ENCODE measurements at places on chromosomes 7 and 10. TPM values are rescaled to one million over a fixed set of nuclear protein-coding genes. Genes with fewer than 3 reads are reported as not detected.
A peak's percentile ranks its signal among the peaks of the same experiment; 100 is the strongest.

GRCh38 chr10:14369906-14370305 lies 39.2 kb upstream of the FRMD4A start:
- no peak for DNase-seq

Gene GPC2
- total RNA-seq: 1.4 TPM

DNA sequence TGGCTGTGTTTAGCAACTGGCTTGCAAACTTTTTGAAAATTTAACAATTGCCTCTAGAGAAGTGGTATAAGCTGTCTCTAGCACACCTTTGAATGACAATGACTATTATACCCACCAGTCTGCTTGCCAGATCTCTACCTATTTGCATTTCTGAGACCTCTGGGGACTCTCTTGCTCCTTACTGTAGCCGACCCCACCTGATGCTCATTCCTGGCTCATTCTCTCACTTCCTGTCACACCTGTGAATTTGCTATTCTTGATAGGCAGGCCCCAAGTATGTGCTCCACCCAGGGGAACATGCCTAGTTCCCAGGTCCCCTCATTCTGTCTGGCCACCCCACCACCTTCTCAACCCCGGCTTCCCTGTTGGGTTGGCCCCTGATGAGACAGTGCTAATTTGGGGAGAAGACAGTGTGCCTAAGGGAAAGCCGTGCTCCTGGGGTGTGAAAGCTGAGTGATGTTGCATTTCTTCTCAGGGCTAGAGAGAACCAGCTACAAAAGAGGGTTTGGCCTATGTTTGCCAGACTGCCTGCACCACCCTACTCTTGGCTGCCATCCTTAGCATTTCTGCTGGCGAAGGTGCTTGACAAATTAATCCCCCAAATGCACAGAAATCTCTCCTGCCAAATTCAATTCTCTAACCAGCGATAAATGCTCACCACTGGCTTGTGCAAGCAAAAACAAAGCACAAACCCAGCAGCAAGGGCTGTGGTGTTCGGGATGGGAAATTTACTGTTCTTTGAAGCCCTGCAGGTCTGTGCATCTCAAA lies 138.2 kb downstream of the RPS24 start:
- no peak for DNase-seq

- DNase-seq: no peak
Observed at GRCh38 chr10:31133792-31134310, 102.2 kb upstream of the ZNF438 start.

DNA sequence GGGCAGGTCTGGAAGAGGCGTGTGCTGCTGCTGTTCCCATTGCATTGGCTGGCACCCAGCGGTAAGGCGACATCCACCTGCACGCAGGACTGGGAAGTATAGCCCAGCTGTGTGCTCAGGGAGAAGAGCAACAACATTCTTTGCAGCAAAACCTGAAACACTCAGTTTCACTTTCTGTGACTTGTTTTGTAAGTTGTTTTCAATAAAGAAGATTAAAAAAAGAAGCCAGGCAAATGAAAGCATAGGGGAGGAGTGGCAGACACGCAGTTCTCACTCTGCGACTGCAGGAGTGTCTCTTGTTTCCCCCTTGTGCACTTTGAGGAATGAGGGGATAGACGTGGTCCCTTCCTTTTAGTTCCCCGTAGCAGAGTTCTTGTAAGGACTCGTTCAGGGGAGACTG lies 5.8 kb downstream of the FBH1 start:
- DNase-seq: no peak

Gene ARID5B
- 3.1 TPM for total RNA-seq

- DNase-seq: no peak
Observed at GRCh38 chr7:109256762-109257560, 687.3 kb downstream of the DNAJB9 start.

- no peak for DNase-seq
Observed at GRCh38 chr7:99193527-99194220, 14.2 kb downstream of the KPNA7 start.

Gene FAM237B
- not detected for total RNA-seq

Gene FGF8
- total RNA-seq: not detected

- peak; percentile 82 for DNase-seq
Observed at GRCh38 chr7:129923709-129924108, 29.1 kb downstream of the UBE2H start.

DNA sequence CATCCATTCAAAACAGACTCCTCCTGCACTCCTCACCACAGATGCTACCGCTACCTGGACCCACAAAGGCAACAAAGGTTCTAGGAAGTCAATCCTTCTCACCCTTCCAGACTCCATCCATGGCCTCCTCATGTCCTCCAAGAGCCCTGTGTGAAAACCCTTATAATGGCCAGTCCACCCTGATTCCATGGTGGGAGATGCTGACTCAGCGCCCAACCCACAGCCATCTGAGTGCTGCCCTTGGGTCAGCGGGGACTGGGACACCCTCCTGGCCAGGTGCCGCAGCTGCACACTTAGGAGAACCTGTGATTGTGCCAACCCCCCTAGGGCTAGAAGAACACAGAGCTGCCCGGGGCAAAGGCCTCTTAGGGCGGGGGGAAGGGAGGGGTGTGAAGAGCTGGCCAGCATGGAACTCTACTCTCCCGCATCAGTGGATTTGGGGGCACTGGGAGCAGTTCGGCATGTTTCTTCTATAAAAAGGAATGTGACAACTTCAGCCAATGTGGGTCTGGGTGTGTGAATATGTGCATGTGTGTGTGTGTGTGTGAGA lies 25.4 kb downstream of the TMEM273 start:
- no peak for DNase-seq

Gene EBF3
- total RNA-seq: not detected

DNA sequence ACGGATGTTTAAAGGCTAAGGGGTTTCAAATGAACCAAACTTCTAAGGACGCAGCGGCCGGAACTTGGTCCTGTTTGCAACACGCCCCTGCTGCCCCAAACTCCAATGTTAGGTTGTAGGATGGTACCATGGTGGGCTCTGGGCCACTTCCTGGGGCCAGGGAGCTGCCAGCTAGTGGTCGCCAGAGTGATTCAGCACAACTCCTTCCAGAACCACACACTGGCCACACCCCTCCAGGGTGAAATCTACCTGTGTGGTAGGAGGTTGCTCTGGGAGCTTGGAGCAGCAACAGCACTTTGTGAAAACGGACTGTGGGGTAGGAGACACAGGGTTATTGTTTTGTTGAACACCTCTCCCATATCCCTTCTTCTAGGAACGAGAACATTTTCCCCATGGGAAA lies 161.1 kb downstream of the FANK1 start:
- DNase-seq: no peak

Data from Caki2 (cell line).